ENCODE measurements at places on chromosomes 16 and 17. TPM values are rescaled to one million over a fixed set of nuclear protein-coding genes. Genes with fewer than 3 reads are reported as not detected.

GRCh38 chr16:27127308-27127707, 60.6 kb downstream of the C16orf82 start:
- H3K27ac ChIP-seq, result no peak overlapping the region
- no peaks in the 10 kb centered on the region for H3K27me3 ChIP-seq
- no peaks in the 10 kb centered on the region for H3K36me3 ChIP-seq

DNA sequence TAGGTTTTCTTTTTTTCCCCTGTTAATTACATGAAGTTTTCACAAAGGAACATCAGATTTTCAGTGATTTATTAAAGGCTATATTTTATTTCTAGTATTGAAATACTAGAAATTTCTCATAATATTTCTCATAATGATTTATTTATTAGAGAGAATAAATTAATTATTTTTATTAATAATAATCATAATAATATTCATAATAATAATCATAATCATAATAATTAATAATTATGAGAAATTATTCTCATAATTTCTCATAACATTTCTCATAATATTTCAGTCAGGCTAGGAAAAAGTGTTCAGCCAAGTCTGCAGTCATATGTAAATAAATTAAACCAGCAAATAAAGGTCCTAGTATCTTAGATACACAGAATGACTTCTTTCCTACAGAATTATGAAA, 41.4 kb downstream of the CNTNAP4 start:
- no peaks in the 10 kb centered on the region for H3K4me1 ChIP-seq
- no peak overlapping the region for H3K4me3 ChIP-seq
- no peaks in the 10 kb centered on the region for H3K36me3 ChIP-seq

DNA sequence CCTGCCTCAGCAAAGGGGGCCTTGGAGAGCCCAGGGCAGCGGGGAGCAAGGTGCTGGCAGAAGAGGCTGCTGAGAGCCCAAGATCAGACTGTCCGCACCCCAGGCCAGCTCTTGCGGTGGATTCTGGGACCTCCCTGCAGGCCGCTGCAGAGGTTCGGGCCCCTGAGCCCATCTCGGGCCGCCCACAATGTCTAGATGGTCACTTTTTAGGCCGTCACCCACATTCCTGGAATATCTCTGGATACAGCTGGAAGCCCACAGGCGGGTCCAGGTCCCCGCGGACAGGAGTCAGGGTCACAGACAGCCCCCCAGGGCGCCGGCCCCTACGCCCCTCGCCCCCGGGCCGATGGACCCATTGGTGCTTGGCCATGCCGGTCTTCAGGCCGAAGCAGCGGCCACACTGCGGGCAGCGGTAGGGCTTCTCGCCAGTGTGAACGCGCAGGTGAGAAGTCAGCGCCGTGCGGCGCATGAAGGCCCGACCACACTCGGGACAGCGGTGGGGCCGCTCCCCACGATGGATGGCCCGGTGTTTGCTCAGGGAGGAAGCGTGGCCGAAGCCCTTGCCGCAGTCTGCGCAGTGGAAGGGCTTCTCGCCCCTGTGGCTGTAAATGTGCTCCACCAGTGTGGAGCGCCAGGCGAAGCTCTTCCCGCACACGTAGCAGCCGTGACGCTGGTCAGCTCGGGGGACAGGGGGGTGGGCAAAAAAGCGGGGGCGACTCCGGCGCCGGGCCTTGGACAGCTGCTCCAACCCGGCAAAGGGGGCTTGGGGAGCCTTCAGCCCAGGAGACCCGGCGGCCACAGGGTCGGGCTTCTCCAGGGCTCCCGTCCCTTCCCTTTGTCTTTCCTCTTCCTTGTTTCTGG, 2.1 kb downstream of the ZNF747 start:
- no peak for DNase-seq
- H3K4me3 ChIP-seq, result peak overlapping the region; percentile 88
- no peaks in the 10 kb centered on the region for H3K27me3 ChIP-seq
- H3K4me1 ChIP-seq, result peaks cover 38% of the 10 kb centered on the region
- peaks cover 39% of the 10 kb centered on the region for H3K36me3 ChIP-seq
- peak overlapping the region; percentile 83 for H3K27ac ChIP-seq

GRCh38 chr16:23520500-23520899, 10.2 kb upstream of the GGA2 start:
- H3K4me3 ChIP-seq, result no peak overlapping the region
- H3K27me3 ChIP-seq, result no peaks in the 10 kb centered on the region
- no peak for DNase-seq

- H3K27ac ChIP-seq, result no peak overlapping the region
- no peaks in the 10 kb centered on the region for H3K27me3 ChIP-seq
- H3K4me1 ChIP-seq, result no peaks in the 10 kb centered on the region
- H3K36me3 ChIP-seq, result peaks cover 2% of the 10 kb centered on the region
- DNase-seq, result no peak
- H3K4me3 ChIP-seq, result no peak overlapping the region
These were observed 11.3 kb downstream of the KATNIP start for GRCh38 chr16:27561216-27561615.

DNA sequence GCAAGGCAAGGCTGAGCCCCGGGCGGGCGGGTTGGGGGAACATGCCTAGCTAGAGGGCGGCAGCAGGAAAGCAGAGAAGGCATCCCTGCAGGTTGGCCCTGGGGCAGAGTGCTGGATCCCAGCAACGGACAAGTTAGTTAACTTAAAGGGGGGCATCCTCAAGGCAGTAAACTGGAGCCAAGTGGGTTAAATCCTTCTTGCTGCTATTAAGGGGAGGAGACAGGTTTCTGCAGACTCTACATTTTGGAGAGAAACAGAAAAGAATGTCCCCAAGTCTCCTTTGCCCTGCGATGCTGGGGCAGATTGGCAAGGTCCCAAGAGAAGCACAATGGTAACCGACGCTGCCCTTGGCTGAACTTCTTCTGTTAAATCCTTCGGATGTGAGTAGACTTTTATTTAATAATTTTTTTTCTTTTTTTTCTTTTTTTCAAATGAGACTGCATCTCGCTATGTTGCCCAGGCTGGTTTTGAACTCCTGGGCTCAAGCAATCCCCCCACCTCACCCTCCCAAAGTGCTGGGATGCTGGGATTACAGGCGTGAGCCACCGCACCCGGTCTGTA, 14.0 kb downstream of the ATP5PD start:
- H3K36me3 ChIP-seq, result peaks cover 3% of the 10 kb centered on the region
- peaks cover 8% of the 10 kb centered on the region for H3K27me3 ChIP-seq
- H3K4me3 ChIP-seq, result peak overlapping the region; percentile 98
- no peak overlapping the region for H3K27ac ChIP-seq

- DNase-seq, result no peak
- H3K4me3 ChIP-seq, result no peak overlapping the region
- no peak overlapping the region for H3K27ac ChIP-seq
- H3K4me1 ChIP-seq, result no peaks in the 10 kb centered on the region
These were observed 18.5 kb upstream of the CPSF4L start for GRCh38 chr17:73280191-73280590.

DNA sequence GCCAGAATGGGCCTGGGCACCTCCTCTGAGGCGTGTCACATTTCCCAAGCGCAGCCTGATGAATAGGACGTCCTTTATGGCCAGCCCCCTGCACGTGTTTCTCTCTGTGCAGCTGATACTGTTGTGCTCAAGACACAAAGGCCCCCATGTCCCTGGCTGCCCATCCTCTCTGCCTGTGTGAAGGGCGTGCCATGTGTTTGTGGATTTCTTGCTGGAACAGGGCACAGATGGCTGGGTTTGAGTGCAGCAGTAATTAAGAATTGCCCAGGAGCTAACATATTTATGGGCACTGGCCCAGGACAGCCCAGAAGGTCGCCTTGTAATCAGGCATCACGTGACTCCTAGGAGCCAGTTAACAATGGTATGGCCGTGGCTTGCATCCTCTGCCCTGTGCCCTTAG, 181.1 kb downstream of the CCDC182 start:
- no peak overlapping the region for H3K4me3 ChIP-seq
- no peak overlapping the region for H3K27ac ChIP-seq

- peak overlapping the region; percentile 92 for H3K27ac ChIP-seq
- H3K27me3 ChIP-seq, result no peaks in the 10 kb centered on the region
- peaks cover 12% of the 10 kb centered on the region for H3K36me3 ChIP-seq
- DNase-seq, result peak; percentile 82
- H3K4me3 ChIP-seq, result peak overlapping the region; percentile 85
These were observed 7.2 kb upstream of the SLC52A1 start for GRCh38 chr17:5042157-5043022.

GRCh38 chr16:47204736-47205504, 61.2 kb upstream of the NETO2 start:
- no peaks in the 10 kb centered on the region for H3K27me3 ChIP-seq
- H3K27ac ChIP-seq, result no peak overlapping the region
- no peaks in the 10 kb centered on the region for H3K4me1 ChIP-seq

DNA sequence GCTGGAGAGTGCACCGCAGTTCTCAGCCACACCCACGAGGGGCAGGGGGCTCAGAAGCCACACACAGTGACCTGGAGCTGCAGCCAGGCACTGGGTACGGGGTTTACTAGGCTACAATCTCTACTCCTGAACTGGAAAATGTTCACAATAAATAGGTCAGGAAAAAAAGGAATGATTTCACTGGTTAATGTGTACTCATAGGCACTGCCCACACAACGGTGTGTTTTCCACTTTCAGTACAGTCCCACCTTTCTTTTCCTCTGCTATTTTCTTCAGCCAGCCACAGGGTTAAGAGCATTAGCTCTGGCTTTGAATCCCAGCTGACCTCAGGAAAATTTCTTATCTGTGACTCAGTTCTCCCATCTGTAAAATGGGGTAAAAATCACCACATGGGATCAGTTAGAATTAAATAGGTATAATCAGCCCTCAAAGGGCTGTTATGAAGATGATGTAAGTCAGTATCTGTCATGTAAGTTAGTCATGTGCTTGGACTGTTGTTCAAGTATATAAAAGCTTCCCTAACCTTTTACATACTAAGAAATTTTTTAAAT, 35.7 kb downstream of the ZCCHC14 start:
- H3K36me3 ChIP-seq, result peaks cover 7% of the 10 kb centered on the region
- no peak overlapping the region for H3K4me3 ChIP-seq
- no peak overlapping the region for H3K27ac ChIP-seq

GRCh38 chr17:64117981-64118979, 11.7 kb downstream of the ERN1 start:
- peak overlapping the region; percentile 41 for H3K27ac ChIP-seq
- H3K36me3 ChIP-seq, result peaks cover 52% of the 10 kb centered on the region
- H3K4me1 ChIP-seq, result peaks cover 66% of the 10 kb centered on the region
- H3K27me3 ChIP-seq, result no peaks in the 10 kb centered on the region

- H3K4me1 ChIP-seq, result peaks cover 10% of the 10 kb centered on the region
- no peak for DNase-seq
- H3K4me3 ChIP-seq, result no peak overlapping the region
- no peaks in the 10 kb centered on the region for H3K27me3 ChIP-seq
- H3K27ac ChIP-seq, result no peak overlapping the region
These were observed 34.2 kb downstream of the PIEZO1 start for GRCh38 chr16:88750854-88751253.

GRCh38 chr17:81452551-81452950, 57.3 kb downstream of the BAHCC1 start:
- H3K27ac ChIP-seq, result no peak overlapping the region

KRT36 gene
- not detected for total RNA-seq

KLHL10 gene
- not detected for total RNA-seq

EFCAB13 gene
- 1.1 TPM for total RNA-seq

PDE6G gene
- 3.7 TPM for total RNA-seq

Measured in activated CD4-positive, alpha-beta T cell treated with anti-CD3 and anti-CD28 coated beads, Interleukin-2, amount 10 ng/mL, durations not matched to agents 24 days and 14 days (primary cell).